Activated CD4-positive, alpha-beta T cell treated with anti-CD3 and anti-CD28 coated beads for 36 hours (primary cell): ENCODE measurements at places on chromosomes 1 and 21. TPM values are rescaled to one million over a fixed set of nuclear protein-coding genes. Genes with fewer than 3 reads are reported as not detected.

- H3K36me3 ChIP-seq, result no peaks in the 10 kb centered on the region
- H3K4me3 ChIP-seq, result no peak overlapping the region
- no peaks in the 10 kb centered on the region for H3K27me3 ChIP-seq
- DNase-seq, result no peak
- H3K27ac ChIP-seq, result no peak overlapping the region
Observed at GRCh38 chr1:113199760-113200455, 126.9 kb downstream of the LRIG2 start.

GRCh38 chr1:213953806-213954205 is 34.0 kb upstream of the PROX1 start:
- H3K27ac ChIP-seq, result no peak overlapping the region
- no peaks in the 10 kb centered on the region for H3K4me1 ChIP-seq
- no peak overlapping the region for H3K4me3 ChIP-seq
- DNase-seq, result no peak
- H3K27me3 ChIP-seq, result peaks cover 6% of the 10 kb centered on the region
- H3K36me3 ChIP-seq, result no peaks in the 10 kb centered on the region

- H3K36me3 ChIP-seq, result no peaks in the 10 kb centered on the region
- no peak for DNase-seq
- peaks cover 8% of the 10 kb centered on the region for H3K27me3 ChIP-seq
- H3K27ac ChIP-seq, result no peak overlapping the region
- H3K4me1 ChIP-seq, result no peaks in the 10 kb centered on the region
Observed at GRCh38 chr21:38123626-38124025, 133.2 kb upstream of the KCNJ15 start.

DNA sequence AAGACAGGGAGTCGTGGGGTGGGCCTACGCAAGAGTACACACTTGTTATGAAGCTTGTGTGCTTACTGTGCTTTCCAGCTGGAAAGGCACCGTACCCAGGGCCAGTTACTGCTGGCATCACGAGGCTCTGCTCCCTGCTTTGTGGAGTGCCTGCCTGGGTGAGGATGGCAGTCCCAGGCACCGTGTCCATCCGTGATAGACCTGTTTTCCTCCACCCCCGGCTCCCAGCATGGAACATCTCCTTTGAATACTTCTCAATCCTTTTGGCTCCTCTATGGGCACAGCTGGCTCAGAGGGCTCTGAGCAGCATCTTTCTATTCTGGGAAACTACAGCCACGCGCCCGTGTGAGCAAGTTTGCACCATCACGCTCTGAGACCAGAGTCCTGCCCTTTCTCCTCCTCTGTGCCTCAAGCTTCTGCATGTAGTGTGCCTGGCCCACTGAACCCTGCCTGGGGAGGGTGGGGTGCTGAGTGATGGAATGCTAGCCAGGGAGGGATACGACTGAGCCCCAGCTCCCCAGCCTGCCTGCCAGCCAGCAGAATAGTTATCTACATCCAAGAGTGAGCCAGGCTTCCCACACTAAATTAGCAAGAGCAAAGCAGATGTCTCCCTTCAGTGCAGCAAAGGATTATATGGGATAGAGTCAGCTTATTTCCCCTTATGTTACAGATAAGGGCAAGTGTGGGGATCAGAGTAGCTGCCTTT is 7.1 kb upstream of the TNR start:
- H3K36me3 ChIP-seq, result no peaks in the 10 kb centered on the region
- H3K4me1 ChIP-seq, result no peaks in the 10 kb centered on the region
- DNase-seq, result no peak
- no peak overlapping the region for H3K4me3 ChIP-seq

DNA sequence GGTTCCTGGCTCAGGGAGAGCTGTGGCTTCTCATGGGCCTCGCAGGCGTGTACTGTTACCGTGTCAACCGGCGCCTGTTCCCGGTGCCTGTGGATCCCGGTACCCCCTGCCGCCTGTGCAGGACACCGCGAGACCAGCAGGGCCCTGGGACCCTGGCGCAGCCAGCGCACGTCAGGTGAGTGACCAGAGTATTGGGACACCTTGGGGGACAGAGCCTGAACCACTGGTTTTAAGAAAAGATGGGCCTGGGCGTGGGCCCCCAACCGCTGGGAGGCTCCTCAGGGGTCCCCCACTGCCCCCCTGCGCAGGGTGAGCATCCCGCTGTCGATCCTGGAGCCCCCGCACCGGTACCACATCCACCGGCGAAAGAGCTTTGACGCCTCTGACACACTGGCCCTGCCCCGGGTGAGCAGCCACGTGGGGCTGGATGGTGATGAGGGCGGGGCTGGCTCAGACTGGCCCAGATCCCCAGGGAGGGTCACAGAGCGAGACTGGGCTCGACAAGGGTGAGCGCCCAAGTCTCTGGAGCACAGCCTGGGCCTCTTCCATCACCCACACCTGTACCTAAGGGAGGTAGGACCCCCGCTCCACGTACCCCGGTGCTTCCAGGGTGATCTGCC is 10.5 kb downstream of the MIIP start:
- H3K4me1 ChIP-seq, result no peaks in the 10 kb centered on the region
- H3K27me3 ChIP-seq, result no peaks in the 10 kb centered on the region
- no peak for DNase-seq
- no peak overlapping the region for H3K4me3 ChIP-seq

- H3K27me3 ChIP-seq, result no peaks in the 10 kb centered on the region
- no peaks in the 10 kb centered on the region for H3K36me3 ChIP-seq
- H3K4me1 ChIP-seq, result peaks cover 16% of the 10 kb centered on the region
- no peak overlapping the region for H3K4me3 ChIP-seq
- DNase-seq, result no peak
Observed at GRCh38 chr1:19067182-19067911, 110.9 kb upstream of the IFFO2 start.

DNA sequence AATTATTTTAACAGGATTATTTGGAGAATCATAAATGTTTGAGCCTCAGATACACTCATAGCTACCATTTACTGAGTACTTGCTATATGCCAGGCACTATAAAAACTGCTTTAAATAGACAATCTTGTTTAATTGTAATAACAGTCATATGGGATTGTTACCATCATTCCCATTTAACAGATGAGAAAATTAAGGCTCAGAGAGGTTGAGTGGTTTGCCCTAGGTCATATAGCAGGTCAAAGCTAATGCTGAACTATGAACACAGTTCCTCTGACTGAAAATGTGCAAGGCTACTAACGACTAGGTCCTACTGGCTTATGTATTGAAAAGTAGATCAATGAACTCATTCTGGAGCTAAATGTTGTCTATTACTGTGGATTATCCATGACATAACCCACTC is 63.4 kb downstream of the DDR2 start:
- H3K27me3 ChIP-seq, result peaks cover 6% of the 10 kb centered on the region
- H3K4me3 ChIP-seq, result no peak overlapping the region
- H3K36me3 ChIP-seq, result no peaks in the 10 kb centered on the region

GRCh38 chr1:37949524-37950152 is 2.8 kb upstream of the INPP5B start:
- H3K27ac ChIP-seq, result no peak overlapping the region
- peaks cover 23% of the 10 kb centered on the region for H3K4me1 ChIP-seq
- DNase-seq, result no peak
- no peak overlapping the region for H3K4me3 ChIP-seq
- no peaks in the 10 kb centered on the region for H3K27me3 ChIP-seq

DNA sequence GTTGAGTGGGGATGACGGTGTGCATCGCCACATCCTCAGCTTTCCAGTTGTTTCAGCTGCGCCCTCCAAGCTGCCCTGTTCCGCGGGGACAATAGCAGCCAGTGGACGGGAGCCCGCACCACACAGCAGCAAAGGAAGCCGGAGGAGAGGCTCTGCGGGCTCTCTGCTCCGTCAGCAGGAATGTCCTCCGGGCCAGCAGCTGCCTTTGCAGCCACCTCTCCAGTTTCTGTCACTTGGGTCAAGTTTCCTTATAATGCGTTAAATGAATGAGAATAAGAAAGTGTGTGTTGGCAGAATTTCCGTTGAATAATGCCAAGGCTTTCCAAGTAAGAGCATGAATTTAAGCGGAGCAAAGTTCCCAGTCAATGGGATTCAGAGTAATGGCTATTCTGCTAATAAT is 263.3 kb downstream of the KIF26B start:
- no peak overlapping the region for H3K27ac ChIP-seq
- no peaks in the 10 kb centered on the region for H3K36me3 ChIP-seq
- H3K4me1 ChIP-seq, result no peaks in the 10 kb centered on the region
- H3K27me3 ChIP-seq, result no peaks in the 10 kb centered on the region
- DNase-seq, result no peak

CLCC1 gene
- 15.7 TPM for total RNA-seq
